Forelimb muscle (tissue), 1 donor: ENCODE measurements at places on chromosomes 7 and 10. TPM values are rescaled to one million over a fixed set of nuclear protein-coding genes. Genes with fewer than 3 reads are reported as not detected.

DNA sequence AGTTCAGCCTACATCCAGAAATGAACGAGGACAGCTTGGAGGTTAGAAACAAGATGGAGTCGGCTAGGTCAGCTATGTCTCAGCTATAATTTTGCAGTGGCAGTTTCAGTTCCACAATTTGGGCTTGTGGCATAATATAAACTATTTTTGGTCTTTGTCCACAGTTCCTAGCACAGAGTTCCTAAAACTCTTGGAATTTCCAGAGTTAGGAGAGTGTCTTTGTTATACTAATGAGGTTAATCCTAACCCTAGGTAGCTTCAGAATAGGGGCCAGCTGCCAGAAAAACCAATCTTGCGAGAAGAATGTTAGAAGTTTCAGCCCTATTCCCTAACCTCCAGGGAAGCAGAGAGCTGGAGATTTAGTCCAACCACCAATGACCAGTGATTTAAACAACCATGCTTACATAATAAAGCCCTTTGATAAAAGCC is 131.9 kb downstream of the AKR1D1 start:
- DNase-seq, result no peak

DNA sequence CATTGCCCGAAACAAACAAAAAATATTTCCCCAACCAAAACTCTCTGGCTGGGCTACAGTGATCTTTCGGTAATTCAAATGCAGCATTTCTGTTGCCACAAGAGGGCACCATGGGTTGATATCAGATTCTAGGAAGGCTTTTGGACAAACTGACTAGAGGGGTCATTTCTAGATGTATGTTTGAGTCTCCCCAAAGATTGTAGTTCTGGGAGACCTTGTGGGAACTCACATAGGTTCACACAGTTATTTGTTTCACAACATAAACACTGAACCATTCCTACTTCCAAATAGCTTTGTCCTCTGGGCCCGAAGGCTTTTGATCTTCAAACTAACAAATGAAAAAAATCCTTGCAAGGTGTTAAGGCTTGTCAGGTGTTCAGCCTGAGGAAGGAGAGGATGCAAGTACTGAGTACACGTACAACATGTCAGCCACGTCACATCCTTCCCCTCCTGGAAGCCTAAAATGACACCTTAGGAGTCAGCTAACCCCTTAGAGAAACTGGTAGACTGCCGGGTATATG is 37.0 kb upstream of the IL15RA start:
- peak; percentile 22 for DNase-seq

DNA sequence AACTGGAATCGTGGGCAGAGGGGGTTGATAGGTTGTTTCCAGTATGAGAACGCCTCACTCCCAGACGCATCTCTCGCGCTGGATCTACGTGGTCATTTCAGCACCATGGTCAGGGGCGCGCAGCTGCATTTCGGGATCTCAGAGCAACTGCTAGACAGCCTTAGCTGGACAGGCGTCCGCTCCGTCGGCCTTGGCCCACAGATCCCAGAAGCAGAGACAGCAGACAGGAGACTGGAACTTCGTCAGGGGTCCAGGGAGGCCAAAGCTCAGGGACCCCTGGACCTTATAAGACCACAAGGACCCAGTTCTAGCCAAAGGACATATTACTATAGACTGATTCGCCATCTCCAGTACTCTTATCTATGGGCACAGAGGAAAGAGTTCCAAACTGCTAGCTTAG is 5.3 kb downstream of the NEUROG3 start:
- DNase-seq, result peak; percentile 24

- no peak for DNase-seq
Measured at GRCh38 chr7:99498546-99498944, 1.5 kb downstream of the ZNF394 start.

DNA sequence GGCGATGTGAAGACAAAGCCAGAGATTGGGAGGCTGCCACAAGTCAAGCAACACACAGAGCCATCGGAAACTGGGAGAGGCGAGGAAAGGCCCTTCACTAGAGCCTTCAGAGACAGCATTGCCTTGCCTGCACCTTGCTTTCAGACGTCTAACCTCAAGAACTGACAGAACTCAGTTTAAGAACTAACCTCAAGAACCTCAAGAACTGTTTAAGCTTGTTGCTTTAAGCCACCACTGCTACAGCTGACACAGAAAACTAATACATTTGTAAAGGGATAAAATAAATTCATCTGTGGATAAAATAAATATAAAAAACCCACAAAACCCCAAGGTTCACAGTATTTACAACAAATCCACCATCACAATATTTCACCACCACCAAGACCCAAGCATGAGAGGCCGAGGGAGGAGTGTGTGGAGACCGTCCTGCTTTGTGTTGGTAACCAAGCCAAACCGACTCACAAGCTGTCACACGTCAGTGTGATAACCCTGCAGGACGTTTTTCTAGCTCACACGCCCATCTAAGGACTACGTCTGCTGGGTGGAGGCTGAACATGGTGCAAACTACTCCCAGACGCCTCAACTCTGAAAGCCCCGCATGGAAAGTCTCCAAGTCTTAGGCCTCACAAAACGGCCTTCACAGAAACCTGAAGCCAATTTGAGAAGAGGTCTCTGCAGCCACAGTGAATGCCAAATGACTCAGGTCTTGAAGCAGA is 116.8 kb downstream of the ABLIM1 start:
- peak; percentile 91 for DNase-seq

DNA sequence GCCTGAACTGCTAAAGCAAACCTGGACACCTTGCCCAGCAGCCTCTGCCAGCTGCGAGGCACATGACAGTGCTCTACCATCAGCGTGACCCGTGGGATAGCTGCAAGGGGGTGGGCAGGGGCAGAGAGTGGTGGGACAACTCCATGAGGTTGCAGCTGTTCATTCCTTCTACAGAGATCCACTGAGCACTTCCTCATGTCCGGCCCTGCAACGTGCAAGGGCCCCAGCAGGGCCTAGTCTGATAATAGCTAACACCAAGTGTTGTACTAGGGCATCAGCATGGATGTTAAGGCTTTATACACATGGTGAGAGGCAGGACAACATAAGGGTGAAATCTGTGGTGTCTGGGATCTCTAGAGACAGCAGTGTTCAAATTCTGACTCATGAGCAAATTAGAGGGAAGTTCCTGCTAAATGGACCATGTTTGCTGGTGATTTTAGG is 14.3 kb downstream of the NOD1 start:
- no peak for DNase-seq

- no peak for DNase-seq
Measured at GRCh38 chr10:31123946-31124345, 92.3 kb upstream of the ZNF438 start.

DNA sequence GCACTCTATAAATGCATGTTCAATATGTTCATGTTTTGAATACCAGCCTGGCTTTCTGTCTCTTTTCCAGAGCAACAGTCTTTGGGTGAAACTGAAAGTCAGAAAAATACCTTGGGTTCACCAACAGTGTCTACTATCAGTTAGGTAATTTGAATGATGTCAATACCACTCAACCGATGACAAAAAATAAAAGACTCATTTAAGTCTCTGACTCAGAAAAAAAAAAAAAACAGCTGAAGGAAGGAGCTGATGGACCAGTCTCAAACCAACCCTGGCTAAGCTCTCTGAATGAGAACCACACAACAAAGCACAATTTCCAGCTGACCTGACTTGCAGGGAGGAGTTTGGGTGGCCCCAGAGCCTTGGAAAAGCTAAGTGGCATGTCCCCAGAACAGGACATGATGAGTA is 42.5 kb downstream of the ABLIM1 start:
- no peak for DNase-seq

- no peak for DNase-seq
Measured at GRCh38 chr10:63487990-63488389, 22.2 kb upstream of the JMJD1C start.

GRCh38 chr10:104309980-104310978 is 28.0 kb downstream of the ITPRIP start:
- DNase-seq, result no peak

The FAM131B gene
- polyA plus RNA-seq, result 1.5 TPM

- no peak for DNase-seq
Measured at GRCh38 chr10:14686356-14686755, 88.3 kb downstream of the FAM107B start.

The SPDYE5 gene
- polyA plus RNA-seq, result 2.8 TPM

DNA sequence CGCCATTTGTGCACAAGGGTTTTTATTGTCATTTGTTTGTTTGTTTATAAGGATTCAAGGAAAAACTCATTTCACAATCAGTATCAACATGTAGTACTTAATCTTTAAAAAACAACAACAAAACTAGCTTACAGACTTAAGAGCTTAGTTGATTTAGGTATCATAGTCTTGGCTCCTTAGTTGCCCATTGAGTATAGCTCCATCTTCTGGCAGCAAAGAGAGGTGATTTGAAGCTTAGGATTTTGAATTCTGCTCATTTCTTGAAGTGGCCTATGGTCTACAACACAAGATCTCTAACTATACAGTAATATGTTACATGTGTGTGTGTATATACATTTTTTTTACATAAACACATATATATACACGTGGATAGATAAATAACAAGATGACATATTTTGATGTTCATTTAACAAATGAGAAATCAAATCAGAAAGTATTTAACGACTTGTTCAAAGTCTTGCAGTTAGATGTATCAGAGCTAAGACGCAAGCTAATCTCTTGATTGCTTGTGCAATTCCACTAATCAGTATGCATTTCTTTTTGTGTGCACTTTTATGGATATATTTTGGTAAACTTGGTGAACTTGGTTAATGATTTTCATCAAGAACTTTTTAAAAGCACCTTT is 307.3 kb downstream of the CAMK1D start:
- no peak for DNase-seq

DNA sequence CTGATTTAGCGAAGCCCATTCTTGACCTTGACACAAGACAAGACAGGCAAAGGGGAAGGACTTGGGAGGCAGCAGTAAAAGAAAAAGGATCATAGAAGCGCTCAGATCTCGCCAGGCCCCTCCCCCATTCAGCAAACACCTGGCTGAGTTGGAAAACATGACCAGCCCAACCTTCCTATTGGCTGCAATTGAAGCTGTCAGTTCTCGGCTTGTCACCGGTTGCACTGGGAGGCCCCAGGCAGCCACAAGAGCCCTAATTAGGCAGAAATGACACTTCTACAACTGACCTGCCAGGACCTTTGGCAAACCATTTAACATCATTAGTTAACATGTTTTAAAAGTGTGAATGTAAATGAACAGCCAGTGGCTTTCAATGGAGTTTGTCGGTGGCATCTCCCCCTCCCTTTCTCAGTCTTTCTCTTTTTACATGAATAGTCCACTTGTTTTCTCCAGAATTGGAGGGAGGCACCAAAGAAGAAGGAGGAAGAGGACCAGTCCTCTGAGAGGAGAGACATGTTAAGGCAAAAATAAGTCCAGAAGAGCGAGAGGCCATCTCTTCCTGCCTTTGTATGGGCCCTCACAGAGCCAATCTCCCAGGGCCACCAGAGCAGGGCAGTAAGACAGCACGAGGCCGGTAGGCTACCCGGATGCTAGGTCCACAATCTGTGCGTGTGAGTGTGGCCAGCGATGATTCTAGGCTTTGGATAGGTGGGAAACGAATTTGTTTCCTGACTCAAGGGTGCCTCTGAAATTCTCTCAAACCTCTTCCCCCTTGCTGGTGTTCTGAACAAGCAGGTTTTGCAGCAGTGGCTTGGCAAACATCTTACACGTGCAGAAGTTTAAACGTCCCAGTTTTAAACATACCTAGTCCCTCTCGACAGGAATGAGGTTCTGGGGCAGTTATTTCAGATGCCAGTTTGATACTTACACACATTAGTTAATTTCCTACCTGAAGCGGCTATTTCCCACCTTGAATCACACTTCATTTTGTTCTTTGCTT is 15.0 kb upstream of the ENO4 start:
- no peak for DNase-seq

DNA sequence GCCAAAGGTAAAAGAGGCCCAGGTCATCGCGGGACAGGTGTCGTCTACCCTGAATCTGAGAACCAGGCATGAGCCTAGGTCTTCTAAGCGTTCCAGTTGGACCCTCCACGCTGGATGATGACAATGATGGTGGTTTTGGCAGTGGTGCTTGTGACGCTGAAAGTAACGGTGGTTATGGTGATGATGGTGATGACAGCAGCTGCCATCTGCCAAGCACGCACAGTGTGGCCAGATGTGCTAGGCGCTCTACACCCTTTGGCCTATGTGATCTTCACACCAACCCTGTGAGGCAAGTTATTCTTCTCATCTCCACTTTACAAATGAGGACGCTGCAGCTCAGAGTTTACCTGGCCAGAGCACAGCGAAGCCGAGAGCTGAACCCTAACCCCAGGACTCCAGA is 93.9 kb downstream of the FAM53B start:
- DNase-seq, result no peak

The NSUN6 gene
- 19.0 TPM for polyA plus RNA-seq

DNA sequence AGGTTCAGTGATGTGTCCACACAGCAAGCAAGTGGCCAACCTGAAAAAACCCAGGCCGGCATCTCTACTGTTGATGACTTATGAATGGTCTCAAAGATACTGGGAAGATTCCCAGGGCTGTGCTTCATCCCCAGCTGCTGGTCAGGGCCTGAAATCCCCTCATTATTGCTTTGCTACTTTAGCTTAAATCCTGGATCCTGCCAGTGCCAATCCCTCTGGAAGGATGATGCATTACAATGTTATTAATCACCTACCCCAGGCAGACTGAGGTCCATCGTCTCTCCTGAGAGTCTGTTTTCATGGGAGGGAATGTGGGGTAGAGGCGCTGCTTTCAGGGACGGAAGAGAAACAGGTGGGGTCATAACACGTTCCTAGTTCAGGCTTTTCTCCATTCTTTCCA is 371.6 kb downstream of the RPS24 start:
- no peak for DNase-seq
